ENCODE measurements at places on chromosomes 3 and 15.

GRCh38 chr3:58025837-58026569 is 17.8 kb downstream of the FLNB start:
- DNase-seq = no peak

DNA sequence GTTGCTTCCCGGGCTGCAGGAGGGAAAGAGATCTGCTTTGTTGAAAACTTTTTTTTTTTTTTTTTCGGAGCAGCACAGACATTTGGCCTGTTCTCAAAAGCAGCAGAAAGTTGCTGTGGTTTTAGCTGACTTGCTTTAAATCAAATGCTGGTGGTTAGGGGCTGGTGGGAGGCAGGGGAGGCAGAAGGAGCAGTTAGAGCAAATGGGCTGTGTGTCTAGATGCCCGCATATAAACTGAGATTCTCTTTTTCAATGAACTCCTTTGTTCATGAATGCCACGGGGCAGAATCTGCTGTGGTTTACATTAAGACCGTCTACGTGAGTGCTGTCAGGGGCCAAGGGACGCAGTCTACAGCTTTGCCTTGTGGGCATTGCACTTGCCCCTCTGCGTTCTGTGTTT is 95.9 kb downstream of the FLNB start:
- no peak for DNase-seq

DNA sequence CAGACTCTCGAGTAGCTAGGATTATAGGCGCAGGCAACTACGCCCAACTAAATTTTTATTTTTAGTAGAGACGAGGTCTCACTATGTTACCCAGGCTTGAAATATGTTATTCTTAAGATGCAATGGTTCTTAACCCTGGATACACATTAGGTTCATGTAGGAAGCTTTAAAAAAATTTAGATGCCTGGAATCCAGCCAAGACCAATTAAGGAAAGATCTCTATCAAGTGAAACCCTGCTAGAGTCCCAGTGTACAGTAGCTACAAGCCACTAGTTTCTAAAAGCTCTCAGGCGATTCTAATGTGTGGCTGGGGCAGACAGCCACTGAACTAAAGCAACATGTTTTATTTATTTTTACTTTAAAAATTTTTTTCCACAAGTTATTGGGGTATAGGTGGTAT is 33.2 kb downstream of the TRIM69 start:
- DNase-seq = no peak

GRCh38 chr3:195823999-195824398 is 12.3 kb upstream of the MUC4 start:
- DNase-seq = no peak

DNA sequence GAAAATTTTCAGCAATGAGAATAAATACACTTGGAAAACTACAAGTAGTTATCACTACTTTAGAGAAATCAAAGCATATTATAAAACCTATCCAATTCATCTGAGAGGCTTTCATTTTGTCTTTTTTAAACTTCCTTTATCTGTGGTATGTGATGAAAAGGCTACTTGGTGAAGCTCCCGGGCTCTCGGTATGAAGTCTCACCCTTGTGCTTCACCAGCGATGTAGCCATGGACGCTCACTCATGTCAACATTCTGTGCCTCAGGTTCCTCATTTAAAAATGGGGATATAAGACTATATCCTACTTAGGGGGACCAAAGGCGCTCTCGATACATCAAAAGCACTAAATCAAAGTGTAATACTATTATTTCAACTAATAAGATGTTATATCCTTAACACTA is 14.9 kb downstream of the SATB1 start:
- no peak for DNase-seq

DNA sequence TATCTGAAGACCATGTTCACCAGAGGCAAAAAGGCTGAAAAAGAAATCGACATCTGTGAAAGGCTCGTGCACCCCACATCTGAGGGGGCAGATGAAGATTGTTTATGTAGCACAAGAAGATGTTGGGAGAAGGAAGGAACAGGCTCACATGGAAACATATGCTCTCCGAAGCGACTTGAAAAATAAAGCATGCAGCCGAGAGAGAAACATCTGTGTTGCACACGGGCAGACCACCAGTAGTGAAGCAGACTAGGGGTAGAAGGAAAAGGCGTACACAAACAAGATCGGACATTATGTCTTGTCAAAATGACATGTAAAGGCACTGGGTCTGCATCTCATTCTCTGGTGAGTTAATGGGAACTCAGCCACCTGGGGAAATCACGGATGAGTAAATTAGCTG is 356.5 kb downstream of the ZIC4 start:
- DNase-seq = no peak

DNA sequence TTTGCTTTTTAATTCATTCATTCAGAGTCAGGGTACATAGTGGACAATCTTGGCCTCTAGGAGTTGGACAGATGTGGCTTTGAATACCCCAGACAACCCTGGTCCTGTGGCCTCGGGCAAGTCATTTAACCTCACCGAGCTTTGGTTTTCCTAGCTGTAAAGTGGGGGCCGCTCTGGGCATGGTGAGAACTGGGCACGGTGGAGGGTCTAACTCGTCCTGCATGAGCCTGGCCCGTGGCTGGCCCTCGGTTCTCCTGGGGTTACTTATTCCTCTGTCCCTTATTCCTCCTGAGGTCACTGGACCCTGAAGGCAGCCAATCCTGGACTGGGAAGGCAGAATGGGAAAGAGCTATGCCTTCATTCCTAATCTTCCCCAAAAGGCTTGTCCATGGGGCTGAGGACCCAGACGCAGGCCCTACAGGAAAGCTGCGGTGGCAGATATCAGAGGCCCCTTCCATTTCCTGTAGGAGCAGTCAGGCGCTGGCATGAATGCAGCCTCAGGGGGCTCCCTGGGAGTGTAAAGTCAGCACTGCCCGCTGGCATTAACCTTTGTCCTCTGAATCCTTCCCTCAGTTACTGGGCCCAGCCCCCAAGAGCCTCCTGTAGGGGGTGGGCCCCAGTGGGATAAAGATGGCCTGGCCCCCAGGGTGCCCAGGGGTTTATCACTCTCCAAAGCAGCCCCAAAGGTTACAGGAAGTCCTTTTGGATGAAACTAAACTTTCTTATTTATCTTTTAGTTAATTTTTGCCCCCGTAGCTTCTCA is 17.9 kb upstream of the SEC13 start:
- DNase-seq = no peak

GRCh38 chr3:138675393-138675792 is 66.8 kb downstream of the FAIM start:
- no peak for DNase-seq

DNA sequence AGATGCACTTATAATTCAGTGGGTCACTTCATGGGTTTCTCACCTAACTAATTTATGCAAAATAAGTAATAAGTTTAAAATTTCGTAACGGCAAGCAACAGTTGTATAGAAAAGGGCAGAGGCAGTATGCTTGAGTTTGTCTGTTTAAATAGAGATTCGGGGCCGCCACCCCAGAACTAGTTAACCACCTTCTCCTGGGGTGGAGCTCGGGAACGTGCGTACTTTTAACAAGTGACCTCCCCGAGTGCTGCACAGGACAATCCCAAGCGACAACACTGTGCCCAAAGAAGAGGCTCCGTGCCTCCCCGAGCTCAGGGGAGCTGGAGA is 439 bp downstream of the SSR3 start:
- DNase-seq = no peak

- DNase-seq = no peak
Measured at GRCh38 chr3:19573644-19574043, 360.4 kb downstream of the EFHB start.

DNA sequence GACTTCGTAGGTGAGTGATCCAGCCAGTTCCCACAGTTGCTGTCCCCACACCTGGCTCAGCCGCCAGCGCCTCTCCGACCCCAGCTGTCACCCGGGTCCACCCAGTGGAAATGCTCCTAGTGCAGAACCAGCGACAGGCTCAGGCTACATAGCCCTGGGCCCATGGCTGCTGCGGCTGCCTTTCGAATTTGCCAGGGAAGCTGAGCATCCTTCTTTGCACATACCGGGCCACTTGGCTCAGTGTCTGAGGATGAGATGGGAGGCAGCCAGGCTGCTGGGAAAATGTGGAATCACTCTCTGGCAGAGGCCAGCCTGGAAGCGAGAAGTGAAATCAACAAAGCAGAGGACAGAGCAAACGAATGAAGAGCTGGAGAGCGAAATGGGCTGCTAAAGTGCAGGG is 80.1 kb downstream of the ST8SIA2 start:
- no peak for DNase-seq

DNA sequence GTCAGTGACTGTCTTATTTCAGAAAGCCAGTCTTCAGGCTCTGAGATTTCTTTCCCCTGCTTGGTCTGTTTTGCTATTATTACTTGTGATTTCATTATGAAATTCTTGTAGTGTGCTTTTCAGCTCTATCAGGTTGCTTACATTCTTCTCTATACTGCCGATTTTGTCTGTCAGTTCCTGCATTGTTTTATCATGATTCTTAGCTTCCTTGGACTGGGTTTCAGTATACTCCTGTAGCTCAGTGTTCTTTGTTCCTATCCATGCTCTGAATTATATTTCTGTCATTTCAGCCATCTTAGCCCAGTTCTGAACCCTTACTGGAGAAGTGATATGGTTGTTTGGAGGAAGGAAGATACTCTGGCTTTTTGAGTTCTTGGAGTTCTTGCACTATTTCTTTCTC is 40.5 kb downstream of the CEP63 start:
- no peak for DNase-seq

DNA sequence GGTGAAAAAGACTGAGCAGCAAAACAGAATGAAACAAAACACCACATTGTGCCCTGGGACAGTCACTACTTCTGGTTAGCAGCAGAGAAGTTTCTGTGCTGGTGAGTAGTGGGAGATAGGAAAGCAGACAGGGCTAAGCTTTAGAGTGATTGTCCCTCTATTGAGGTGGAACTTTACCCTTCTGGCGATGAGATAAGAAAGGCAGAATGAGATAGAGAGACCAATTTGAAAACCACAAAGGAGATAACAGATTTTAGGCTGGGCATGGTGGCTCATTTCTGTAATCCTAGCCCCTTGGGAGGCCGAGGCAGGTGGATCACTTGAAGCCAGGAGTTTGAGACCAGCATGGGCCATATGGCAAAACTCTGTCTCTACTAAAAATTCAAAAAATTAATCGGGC is 208.5 kb downstream of the TBL1XR1 start:
- DNase-seq = no peak

GRCh38 chr15:62209322-62209721 is 44.2 kb upstream of the C2CD4B start:
- no peak for DNase-seq

DNA sequence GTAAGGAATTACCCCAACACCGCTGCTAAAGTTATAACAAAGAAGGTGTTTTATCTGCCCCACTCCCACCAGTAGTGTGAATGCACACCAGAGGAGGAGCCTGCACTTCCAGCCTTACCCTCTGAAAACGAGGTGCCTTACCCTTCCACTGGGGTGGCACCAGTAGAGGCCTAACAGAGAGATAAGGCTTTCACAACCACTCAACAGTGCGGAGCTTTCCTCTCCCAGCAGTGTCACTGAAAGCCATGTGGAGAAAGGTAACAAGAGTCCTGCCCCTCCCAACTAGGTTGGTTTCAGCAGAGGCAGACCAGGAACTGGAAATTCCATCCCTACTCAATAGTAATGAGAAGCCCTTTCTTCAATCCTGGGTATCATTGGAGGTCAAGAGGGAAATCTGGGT is 539.2 kb downstream of the VGLL3 start:
- no peak for DNase-seq

DNA sequence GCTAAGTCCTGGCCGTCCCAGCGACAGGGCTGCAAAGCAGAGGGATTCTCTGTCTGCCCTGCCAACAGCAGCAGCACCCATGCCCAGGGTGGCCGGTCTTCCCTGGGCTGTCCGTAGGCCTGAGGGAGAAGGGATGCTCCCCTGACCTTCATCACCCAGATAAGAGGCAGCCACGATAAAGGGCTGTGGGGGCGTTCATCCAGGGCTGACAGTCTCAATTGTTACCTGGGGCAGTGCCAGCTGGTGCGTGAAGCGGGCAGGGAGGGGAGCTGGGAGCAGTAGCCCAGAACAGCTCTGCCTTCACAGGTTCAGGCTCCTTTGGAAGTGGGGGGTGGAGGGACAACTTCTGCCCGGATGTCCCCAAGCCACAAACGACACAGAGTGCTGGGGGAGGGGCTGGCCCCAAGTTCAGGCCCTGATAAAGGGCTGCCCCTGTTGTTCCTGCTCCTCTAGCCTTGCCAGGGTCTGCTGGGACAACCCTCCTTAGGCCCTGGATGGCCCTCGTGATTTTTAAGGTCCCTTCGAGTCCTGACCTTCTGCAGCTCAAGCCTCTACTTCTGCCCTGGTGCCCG is 94.7 kb downstream of the RAB11A start:
- DNase-seq = no peak

DNA sequence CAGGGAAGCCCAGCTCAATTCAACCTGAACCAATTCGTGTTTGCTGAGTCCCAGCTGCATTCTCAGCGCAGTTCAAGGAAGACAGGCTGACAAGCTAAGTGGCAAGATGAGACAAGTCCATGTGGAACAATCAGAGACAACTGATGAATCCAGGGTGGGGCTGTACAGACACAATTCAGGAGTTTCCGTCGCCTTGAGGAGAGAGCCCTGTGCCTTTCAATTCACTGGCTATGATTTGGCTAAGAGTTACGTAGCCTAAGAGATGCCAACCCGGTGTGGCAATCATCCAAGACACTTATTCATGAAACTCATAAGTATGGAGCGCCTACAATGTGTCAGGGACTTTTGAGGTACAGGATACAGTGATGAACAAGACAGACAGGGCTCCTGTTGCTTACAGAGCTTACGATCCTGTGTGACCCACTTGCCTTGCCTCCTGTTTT is 15.5 kb upstream of the ZBED2 start:
- no peak for DNase-seq

DNA sequence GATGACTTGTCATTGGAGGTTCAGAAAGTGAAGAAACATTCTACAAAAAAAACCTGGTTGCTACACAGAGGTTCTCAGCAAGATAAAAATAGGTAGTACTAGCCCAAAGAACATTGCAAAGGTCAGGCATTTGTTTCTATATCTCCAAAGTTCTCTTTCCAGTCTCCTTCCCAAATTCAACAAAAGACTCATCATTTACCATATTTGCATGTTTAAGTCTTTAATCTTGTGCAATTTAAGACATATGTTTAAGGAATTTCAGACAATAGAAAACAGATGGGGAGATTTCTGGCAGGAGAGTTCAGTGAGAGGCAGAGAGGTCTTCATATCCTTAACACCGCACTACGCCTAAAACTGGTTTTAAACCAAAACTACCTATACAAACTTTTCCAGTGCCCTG is 173.8 kb upstream of the THBS1 start:
- no peak for DNase-seq

- no peak for DNase-seq
Measured at GRCh38 chr15:96038650-96039049, 291.9 kb upstream of the NR2F2 start.
